ENCODE measurements at places on chromosomes 4 and X.

- DNase-seq, result no peak
These were observed 325.7 kb downstream of the TLL1 start for GRCh38 chr4:166198516-166199310.

- DNase-seq, result no peak
These were observed 107.5 kb downstream of the EGF start for GRCh38 chr4:110020139-110020538.

GRCh38 chr4:24956763-24957162, 43.9 kb upstream of the CCDC149 start:
- no peak for DNase-seq

GRCh38 chr4:4981827-4982226, 37.4 kb downstream of the CYTL1 start:
- no peak for DNase-seq

DNA sequence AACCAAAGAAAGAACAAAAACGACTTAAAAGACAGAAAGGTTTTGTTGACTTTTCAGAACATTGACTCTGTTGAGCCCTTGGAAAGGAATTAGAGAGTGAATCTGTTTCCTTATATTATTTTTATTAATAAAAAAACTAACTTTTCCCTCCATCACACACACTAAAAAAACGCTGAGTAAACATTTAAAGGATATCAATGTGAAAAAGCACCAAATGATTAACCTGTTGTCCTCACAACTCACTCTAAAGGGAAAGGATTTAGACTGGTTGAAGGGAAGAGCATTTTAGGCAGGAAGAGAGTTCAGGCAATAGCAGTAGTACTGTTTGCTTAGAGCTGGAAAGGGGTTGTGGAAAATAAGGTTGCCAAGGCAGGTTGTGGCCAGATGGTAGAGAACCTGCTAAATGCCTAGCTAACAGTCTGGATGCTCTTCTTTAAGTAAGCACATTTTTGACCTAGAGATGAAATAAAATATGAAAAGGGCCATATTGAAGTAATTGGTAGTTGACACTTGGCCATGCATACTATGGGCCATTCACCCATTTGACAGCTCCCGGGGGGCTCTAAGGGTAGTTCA, 98.0 kb upstream of the NDP start:
- no peak for DNase-seq

DNA sequence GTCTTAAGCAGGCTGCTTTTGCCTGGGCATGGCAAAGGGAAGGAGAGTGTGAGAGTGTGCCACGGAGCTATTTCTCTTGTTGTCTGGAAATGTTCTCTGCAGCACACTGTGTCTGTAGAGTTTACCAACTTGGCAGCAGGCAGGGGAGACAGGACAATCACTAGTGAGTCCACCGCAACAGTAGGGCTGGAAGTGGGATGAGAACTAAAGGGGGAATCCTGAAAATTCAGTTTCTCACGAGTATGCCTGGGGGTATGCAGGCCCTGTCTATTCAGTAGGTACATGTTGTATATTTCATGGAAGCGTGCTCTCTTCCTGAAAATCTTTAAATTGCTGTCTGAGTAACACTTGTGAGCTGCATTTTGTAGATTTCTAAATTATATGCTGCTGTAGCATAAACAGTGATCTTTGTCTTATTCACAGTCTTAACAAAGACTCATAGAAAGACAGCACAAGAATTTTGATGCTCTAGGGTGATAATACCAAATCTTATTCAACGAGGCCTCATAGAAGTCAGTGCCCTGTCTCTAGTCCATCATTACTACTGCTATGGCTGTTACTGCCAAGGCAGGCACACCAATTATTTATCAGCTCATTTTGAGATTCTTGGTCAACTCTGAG, 200.4 kb upstream of the LEF1 start:
- DNase-seq, result no peak

- DNase-seq, result no peak
These were observed 182.7 kb downstream of the ANK2 start for GRCh38 chr4:113232194-113232593.

GRCh38 chr4:143514497-143514896, 995 bp downstream of the SMARCA5 start:
- DNase-seq, result peak; percentile 49

GRCh38 chr4:180999217-180999616, 1244.0 kb upstream of the TENM3 start:
- no peak for DNase-seq

- DNase-seq, result no peak
These were observed 104.5 kb downstream of the AMELX start for GRCh38 chrX:11397680-11398079.

DNA sequence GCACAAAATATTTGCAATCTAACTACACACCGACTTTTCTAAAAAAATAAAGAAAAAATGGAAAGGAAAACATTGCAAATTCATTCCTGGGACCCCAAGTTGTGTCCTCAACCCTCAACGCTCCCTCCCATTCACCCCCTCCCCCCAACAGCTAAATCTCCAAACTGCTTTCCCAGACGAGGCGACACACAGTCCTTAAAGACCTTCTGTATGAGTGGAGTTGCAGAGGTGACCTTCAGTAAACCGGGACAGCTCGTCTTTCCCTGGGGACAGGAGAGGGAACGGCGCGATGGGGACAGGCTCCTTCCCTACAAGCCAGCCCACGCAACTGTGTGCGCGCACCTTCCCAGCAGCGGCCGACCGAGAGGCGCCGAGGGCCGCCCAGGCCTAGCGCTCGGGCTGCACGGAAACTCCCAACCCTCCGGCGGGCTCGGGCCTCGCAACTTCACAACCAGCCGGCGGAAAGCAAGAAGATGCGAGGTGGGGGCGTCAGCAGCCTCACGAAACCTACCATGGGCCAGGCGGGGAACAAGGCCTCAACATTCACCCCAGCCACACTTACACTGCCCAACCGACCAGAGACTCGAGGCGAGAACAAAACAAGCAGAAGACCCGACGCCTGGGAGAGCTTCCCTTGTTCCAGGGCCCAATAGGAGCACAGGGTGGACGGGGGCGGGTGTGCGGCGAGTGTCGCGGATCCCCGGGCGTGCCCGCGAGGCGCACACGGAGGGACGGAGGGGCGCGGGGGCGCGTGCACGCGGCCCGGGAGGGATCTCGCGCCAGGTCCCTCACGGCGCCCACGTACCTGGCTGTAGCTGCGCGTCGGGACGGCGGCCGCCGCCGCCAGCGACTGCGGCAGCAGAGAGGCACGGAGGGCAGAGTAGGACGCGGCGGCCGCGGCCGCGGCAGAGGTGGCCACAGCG, 763 bp downstream of the GRSF1 start:
- DNase-seq, result peak; percentile 50

GRCh38 chrX:147917700-147918695, 6.3 kb downstream of the FMR1 start:
- DNase-seq, result no peak

DNA sequence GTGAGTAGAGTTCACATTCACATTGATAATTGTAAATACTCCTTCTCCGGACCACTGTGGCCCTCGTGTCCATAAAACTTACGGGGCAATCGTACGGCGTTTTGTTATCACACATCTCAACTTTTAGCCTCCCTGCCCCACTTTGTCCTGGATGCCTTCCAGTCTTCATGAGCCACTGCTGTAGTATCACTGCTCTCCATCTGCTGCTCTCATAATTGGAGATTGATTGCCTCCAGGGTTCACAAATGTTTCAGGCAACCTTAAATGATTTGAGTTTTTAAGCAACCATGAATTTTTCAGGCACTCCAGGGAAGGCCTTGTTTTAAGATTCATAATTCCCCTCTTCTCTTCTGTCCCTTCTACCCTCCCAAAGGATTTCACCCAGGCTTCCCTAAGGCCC, 28.4 kb downstream of the ALPK1 start:
- DNase-seq, result no peak

DNA sequence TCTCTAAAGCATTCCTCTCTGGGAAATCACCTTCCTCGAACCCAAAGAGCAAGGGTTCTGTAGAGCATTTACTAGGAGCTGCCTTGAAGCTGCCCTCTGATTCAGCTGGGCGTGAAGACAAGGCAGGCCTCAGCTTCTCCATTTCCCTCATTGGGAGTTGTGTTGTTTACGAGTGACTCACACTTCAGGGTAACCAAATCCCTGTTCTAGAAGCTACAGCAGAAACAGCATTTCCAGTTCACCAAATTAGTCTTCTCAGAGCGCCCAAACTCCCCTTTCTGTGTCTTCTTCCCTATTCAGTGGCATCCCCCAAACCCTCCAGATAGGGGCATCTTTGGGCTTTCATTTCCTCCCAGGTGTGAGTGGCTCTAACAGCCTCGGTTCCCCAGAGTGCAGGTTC, 863 bp upstream of the XPNPEP2 start:
- no peak for DNase-seq

DNA sequence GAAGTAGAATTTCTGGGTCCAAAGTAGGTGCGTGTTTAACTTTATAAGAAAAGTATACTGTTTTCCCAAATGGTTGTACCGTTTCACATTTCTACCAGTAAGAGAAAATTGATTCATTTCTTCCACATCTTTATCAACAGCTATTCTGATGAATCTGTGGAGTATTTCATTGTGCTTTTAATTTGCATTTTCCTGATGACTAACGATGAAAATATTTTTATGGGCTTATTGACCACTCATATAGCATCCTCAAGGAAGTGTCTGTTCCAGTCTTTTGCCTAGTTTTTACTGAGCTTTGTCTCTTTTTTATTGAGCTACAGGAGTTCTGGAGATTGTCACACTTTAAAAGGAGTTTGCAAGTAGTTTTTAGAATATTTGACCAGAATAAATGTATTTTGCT, 92.6 kb downstream of the ASB9 start:
- no peak for DNase-seq

- no peak for DNase-seq
These were observed 7.3 kb upstream of the GALNT7 start for GRCh38 chr4:173161311-173161710.

- no peak for DNase-seq
These were observed 186.4 kb upstream of the GALNT7 start for GRCh38 chr4:172982151-172982590.

- DNase-seq, result no peak
These were observed 30.4 kb downstream of the DDX60L start for GRCh38 chr4:168449719-168450452.

DNA sequence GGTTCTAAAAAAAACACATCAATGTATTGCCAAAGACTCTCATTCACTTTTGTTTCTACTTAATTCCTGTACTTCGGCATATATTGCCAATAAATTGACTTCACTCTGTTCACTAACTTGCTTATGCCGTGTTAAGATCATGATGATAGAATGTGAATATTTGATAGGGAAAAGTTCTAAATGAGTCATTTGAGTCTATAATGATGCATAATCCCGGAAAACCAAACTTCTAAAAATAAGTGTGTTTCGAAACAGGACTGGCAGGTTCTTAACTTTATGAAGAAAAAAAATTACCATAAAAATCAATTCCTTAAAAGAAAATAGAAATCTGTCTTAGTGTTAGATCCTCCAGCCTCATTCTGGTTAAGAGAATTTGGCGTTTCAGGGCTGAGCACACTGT, 387.5 kb upstream of the FTHL17 start:
- DNase-seq, result no peak

- no peak for DNase-seq
These were observed 4.8 kb upstream of the SH3BP2 start for GRCh38 chr4:2788101-2788500.

GRCh38 chr4:138192113-138192512, 50.0 kb downstream of the SLC7A11 start:
- DNase-seq, result no peak

- DNase-seq, result no peak
These were observed 132.9 kb upstream of the SPANXC start for GRCh38 chrX:141375011-141375760.

- no peak for DNase-seq
These were observed 410.6 kb downstream of the IL1RAPL1 start for GRCh38 chrX:28997706-28998463.

DNA sequence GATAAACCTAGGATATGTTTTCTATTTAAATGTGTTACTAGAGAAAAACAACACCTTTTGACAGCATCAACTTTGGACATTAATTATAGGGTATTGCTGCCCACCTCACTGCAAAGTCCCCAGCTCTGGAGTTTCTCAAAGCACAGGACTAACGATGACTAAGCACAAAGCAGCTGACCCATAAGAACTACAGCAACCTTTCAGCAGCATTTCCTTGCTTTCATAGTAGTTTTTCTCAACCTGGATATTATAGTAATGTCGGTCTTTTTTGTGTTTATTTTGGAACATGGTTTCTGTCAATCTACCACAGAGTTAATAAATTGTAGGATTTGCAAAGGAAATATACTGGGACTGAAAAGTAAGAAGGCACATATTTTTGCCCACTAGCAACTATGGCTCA, 21.5 kb downstream of the HHIP start:
- no peak for DNase-seq

GRCh38 chrX:21972721-21973120, 32.2 kb downstream of the SMS start:
- no peak for DNase-seq

- no peak for DNase-seq
These were observed 50.6 kb upstream of the MAN2B2 start for GRCh38 chr4:6524436-6524835.

DNA sequence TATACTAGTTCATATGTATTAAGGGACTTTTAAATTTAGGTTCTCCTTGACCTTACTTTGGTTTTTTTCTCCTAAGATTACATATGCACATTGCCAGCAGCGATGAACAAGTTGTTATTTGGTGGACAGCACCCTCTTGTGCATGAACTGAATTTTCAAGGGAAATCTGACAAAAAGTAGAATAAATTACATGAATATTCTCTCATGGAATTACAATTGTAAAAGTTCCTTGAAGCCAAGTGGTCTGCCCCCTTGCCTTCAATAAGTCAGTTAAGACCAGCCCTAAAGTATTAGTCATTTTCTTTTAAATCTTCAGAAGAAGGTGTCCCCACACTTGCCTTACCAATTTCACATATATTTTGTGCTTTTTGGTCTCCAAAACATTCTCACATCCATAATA, 30.7 kb upstream of the SMARCA5 start:
- DNase-seq, result no peak

DNA sequence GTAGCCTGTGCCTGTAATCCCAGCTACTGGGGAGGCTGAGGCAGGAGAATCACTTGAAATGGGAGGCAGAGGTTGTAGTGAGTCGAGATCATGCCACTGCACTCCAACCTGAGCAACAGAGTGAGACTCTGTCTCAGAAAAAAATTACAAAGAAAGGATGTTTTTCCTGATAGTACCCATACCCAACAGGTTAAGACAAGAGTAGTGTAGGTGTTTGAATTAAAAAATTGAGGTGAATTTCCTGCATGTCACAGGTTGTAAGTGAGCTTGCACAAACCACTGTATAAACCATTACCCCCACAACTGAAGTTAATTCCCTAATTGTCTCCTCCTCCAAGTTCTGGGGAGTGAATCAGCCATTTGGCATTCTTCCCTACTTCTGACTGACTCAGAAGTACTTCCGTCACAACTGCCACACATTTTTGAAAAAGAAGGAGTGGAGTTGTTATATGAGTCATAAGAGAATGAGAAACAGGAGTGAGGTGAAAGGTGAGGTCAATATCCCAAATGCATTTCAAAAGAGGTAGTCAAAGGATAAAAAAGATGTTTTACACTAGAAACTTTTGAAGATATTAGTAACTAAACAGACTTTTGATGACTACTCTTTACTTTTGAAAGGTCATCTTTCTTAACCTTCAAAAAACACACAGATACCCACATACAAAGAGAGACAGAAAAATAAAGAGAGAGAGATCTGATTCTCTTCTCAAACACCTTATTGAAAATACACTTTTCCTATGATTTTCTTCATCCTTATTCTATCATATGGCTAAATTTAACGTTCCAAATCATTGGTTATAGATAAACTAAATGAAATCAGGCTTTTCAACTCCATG, 134.5 kb downstream of the BTC start:
- DNase-seq, result no peak
